ENCODE measurements at places on chromosomes 2 and 18. TPM values are rescaled to one million over a fixed set of nuclear protein-coding genes. Genes with fewer than 3 reads are reported as not detected.
A peak's percentile ranks its signal among the peaks of the same experiment; 100 is the strongest.

DNA sequence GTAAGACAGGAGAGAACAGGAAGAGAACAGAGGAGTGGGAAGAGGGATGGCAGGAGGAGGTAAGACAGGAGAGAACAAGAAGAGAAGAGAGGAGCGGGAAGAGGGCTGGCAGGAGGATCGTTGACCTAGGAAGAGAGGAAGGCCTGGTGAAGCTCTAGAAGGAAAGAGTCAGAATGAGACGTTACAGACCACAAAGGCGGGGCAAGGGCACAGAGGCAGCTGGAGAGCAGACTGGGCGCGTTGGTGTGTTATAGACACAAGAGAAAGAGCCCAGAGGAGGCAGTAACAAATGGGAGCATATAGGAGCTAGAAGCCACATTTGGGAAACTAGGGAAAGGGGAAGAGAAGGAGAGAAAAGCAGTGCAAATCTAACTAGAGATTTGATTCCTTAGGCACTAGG is 26.6 kb downstream of the PTRHD1 start:
- peaks cover 33% of the 10 kb centered on the region for H3K4me1 ChIP-seq
- peak overlapping the region; percentile 16 for H3K27ac ChIP-seq
- no peak for DNase-seq
- no peak overlapping the region for H3K4me3 ChIP-seq

DNA sequence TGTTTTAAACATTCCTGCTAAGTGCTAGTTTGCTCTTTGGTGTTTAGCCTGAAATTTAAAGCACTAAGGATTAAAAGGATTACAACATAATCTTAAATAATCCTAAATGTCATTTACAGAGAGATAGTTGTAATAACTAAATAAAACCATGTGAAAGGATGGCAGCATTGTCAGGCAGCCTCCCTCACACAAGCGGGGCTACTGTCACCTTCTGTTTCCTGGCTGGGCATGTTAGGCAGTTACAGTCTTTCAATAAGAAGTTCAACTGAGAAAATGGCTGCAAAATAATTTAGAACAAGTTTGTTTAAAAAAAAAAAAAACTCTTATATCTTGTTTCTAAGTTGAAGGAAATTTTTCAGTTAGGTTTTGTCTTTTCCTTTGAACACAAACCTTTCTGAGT is 124.9 kb downstream of the ARHGAP15 start:
- H3K36me3 ChIP-seq: no peaks in the 10 kb centered on the region
- H3K4me3 ChIP-seq: no peak overlapping the region
- no peak overlapping the region for H3K27ac ChIP-seq
- H3K4me1 ChIP-seq: no peaks in the 10 kb centered on the region
- H3K27me3 ChIP-seq: no peaks in the 10 kb centered on the region
- DNase-seq: no peak

DNA sequence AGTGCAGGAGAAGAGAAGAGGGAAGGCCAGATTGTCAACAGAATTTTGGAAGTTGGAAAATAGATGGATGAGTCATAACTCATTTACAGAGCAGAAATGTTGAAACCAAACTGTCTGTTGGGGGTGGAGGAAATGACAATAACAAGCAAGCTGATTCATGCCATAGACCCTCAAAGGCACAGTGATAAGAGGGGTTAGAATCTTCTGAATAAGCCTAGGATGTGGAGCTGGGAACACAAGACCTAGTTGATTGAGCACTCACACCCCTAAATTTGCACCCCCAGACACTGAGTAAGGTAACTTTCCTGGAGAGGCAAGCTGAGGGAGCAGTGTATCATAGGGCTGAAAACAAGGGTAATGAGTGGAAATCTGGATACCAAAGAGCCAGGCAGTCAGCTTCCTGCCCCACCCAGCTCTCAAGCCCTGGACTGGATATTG is 141.4 kb downstream of the SCG2 start:
- no peak overlapping the region for H3K27ac ChIP-seq
- H3K36me3 ChIP-seq: no peaks in the 10 kb centered on the region
- no peak for DNase-seq
- H3K4me3 ChIP-seq: no peak overlapping the region
- no peaks in the 10 kb centered on the region for H3K4me1 ChIP-seq

GRCh38 chr2:7661502-7661901 is 744.3 kb downstream of the RNF144A start:
- H3K27ac ChIP-seq: no peak overlapping the region
- H3K4me1 ChIP-seq: no peaks in the 10 kb centered on the region
- H3K27me3 ChIP-seq: no peaks in the 10 kb centered on the region
- H3K36me3 ChIP-seq: no peaks in the 10 kb centered on the region

The CHCHD5 gene
- 50.7 TPM for total RNA-seq
